ENCODE measurements at places on chromosomes 2 and 18.

- no peak for DNase-seq
These were observed 125.5 kb downstream of the WDSUB1 start for GRCh38 chr2:159160954-159161353.

DNA sequence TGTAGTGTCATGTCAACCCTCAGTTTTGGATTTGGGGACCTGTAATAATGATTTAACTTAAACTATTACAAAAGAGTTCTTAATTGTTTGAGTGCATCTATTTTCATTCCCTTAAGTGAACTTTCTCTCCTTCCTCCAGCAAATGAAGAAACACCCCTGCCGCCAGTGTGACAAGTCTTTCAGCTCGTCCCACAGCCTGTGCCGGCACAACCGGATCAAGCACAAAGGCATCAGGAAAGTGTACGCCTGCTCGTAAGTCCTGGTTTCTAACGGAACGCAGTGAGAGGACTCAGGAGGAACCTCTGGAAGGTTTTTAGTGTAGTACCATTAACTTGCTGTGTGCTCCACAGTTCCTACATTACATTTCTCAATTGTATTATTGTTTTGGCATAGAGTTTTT is 114.2 kb downstream of the ZNF532 start:
- DNase-seq = no peak

- DNase-seq = peak; percentile 36
These were observed 121.1 kb downstream of the LAMA3 start for GRCh38 chr18:23810396-23810795.

DNA sequence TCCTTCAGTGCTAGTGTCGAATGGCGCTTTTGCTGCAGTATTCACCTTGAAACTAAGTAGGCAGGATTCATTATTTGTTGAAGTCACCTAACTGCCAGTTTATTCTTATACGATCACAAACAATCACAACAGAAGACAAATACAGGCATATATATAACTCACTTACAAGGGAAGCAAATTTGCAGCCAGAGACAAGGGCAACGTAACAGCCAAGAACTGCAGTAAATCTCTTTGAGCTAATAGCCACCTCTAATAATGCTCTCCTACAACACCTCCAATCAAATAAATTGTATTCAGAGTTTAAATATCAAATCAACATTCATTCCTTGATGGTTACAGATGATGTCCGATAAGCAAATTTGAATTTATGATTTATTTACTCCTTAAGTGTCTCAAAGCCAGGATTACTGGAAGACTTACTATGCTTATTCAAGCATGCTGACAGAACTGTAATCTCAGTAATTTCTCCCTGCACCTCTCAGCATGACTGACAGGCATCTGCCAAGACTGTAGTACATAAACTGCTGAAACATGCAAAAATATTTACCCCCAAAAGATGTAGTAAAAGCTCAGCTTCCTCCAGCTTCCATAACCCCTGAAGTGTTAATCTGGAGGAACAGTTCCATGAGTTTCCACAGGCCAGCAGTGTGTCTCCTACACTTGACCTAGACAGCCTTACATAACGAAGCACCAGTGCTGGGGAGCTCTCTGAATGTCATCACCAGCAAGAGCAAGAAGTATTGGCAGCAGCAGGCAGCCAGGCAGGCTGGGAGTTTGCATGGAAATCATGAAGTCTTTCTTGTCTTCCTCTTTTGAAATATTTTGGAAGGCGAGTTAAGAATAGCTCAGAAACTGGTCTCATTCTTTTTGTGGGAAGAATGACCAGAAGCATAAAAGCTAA is 20.9 kb upstream of the SCN1A start:
- no peak for DNase-seq

DNA sequence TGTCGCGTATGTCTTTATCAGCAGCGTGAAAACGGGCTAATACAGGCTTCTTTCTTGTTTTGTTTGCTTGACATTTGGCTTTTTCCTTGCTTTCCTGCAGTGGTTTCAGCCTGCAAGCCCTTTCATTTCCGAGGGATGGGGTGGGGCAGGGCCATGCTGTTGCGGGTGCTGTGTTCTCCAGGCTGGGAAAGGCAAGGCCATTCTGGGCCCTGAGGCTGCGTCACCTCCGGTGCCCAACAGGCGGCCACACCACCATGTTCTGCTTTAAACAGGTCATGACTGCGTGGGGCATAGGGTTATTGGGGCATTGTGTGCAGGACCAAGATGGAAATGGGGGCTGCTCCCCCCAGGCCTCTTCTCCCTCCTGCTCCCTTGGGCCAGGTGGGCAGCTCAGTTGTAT is 38.6 kb upstream of the PLB1 start:
- no peak for DNase-seq
